ENCODE measurements at places on chromosomes 4 and X. TPM values are rescaled to one million over a fixed set of nuclear protein-coding genes. Genes with fewer than 3 reads are reported as not detected.

P2RY4 gene
- 1.5 TPM for total RNA-seq

- DNase-seq: no peak
These were observed 52.5 kb upstream of the ANTXR2 start for GRCh38 chr4:80125252-80126177.

DNA sequence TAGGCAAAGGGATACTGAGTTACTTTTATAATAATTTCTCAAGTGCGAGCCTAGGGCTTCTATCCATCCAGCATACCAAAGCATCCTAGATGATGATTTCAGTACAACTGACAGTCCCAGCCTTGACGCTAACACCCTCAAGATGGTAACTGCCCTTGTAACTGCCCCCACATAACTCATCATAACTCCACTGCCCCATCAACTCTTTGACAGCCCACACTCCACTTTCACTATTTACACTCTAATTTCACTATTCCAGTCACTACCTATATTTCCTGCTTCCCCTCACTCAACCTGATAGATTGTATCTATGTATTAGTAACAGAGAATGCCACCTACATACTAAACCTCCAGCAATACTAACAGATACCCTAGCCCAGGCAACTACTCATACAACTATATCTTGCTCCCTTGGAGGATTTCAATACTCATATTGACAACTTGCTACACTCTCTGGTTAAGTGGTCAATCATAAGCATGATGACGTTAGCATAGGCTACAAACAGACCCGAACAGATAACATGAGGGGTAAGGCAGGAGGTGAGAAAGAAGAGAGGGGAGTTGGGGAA lies 65.0 kb downstream of the HUWE1 start:
- no peak for DNase-seq

IQCM gene
- total RNA-seq: not detected

DTHD1 gene
- total RNA-seq: 8.6 TPM

PASD1 gene
- total RNA-seq: not detected

Measured in spleen (tissue), 13 donors.